ENCODE measurements at places on chromosomes 11 and 22. TPM values are rescaled to one million over a fixed set of nuclear protein-coding genes. Genes with fewer than 3 reads are reported as not detected.

Gene PTPN5
- total RNA-seq = not detected

GRCh38 chr11:82718307-82718706 lies 15.4 kb downstream of the FAM181B start:
- peak; percentile 20 for DNase-seq
- H3K27me3 ChIP-seq = no peaks in the 10 kb centered on the region
- no peak overlapping the region for H3K4me3 ChIP-seq
- no peaks in the 10 kb centered on the region for H3K36me3 ChIP-seq

DNA sequence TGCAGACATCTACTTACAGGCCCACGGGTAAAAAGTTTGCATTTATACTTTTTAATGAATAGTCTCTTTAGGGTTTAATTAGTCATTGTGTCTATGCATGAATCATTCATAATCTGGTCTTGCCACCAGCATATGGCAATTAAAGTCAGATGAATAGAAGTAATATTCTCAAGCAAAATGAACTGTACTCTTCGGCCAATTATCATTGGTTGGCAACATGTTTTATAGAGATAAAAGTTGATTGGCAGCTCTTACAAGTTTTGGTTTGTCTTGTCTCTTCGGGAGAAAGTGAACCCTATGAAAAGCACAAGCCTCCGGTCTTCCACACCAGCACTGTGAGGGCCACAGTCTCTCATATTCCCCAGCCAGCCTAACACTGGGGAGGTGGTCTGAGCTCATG lies 97.8 kb downstream of the OSBP2 start:
- no peaks in the 10 kb centered on the region for H3K36me3 ChIP-seq
- no peaks in the 10 kb centered on the region for H3K4me1 ChIP-seq
- no peak for DNase-seq

Gene PRPF19
- 67.6 TPM for total RNA-seq

Data from CD4-positive, CD25-positive, alpha-beta regulatory T cell (primary cell).